NCI-H69 (cell line): ENCODE measurements at places on chromosomes 7 and 10.

GRCh38 chr10:129742742-129743550 is 221.1 kb downstream of the EBF3 start:
- DNase-seq: no peak

- DNase-seq: no peak
Measured at GRCh38 chr7:72674394-72674793, 153.6 kb downstream of the TYW1B start.

DNA sequence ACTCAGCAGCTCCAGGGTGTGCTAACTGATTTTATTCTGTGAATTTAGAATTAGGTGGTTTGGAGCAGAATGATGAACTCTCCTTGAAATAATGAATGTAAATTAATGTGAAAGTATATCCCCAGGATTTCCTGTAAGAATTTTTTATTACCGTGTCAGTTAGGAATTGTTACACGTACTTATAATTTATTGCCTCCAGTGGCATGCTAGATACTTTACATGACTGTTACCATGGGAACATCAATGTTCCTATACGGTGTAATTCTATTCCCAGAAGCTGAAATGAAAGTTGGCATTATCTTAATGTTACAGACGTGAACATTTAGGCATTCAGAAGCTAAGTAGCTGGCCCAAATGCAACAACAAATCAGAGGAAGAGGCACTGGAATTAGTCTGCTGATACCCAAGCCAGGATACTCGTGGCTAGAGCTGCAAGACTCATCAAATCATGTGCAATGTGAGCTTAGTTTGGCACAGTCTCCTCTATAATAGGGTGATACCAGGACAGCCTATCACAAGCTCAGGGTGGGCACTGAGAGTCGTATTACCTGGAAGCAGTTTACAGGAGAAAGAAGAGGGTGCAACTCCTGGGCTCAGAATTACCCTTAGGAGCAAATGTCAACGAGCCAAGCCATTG is 30.0 kb upstream of the PRKAR2B start:
- DNase-seq: no peak

- no peak for DNase-seq
Measured at GRCh38 chr10:97590082-97590747, 694 bp downstream of the C10orf62 start.

DNA sequence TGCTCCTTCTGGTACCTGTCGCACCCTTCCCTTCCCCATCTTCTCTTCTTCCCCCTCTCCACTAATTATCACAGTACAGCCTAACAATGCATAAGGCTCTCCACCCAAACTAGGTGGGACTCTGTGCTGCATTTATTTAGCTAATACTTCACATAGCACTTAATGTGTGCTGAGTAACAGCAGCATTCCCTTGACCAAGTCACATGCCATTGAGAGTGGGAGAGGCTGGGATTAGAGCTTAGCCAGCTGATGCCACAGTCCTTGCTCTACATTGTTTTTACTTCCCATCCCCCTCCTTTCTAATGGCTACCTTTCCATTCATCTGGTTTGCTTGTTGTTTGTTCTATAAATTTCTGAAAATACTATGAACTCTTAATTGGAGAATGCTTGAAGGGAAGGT is 426.9 kb downstream of the LRMDA start:
- no peak for DNase-seq

GRCh38 chr10:71045936-71046335 is 157.6 kb upstream of the PCBD1 start:
- no peak for DNase-seq

DNA sequence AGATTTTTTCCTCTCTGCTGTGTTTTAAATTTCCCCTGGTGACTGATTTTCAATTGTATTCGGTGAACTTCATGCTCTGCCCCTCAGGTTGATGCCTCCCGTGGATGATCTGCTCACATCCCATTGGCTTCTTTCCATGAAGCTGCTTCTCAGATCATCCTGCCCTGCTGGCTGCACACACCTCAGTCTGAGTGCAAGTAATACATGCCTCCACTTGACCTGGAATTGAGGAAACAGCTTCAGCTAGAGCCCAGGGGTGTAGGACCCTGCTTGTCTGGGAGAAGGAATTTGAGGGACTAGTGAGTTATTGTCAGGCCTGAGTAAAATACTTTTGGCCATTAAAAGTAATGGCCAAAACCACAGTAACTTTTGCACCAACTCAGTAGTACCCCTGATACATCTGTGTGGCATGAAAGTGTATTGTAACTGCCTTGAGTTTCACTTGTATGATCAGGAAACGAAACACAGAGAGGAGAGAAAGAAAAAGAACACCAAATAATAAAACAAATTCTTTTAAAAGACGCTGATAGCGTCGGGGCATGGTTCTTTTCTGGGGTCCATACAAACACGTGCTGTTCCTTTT is 49.4 kb downstream of the SPAM1 start:
- DNase-seq: no peak

- DNase-seq: no peak
Measured at GRCh38 chr10:43524434-43525247, 49.8 kb downstream of the ZNF239 start.

DNA sequence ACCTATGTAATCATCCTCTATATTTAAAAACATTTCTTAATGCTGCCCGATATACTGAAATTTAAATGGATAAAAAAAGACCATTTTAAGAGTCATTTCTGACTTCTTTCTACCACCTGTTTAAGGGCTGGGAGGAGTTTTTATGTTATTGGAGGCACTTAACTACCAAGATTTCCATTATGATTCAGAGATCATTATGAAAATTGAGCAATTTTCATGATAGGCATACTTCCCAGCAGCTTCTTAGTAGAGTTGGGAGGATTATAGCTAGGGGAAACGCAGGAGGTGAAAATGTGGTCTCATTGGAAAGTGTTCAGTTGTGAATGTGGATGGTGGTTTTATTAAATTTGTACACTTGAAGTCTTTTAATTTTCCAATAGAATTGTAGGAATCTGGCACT is 28.4 kb upstream of the FAM204A start:
- peak; percentile 65 for DNase-seq

- DNase-seq: no peak
Measured at GRCh38 chr7:116991233-116991632, 37.9 kb downstream of the ST7 start.

GRCh38 chr7:140192176-140192575 is 15.4 kb upstream of the KDM7A start:
- no peak for DNase-seq

DNA sequence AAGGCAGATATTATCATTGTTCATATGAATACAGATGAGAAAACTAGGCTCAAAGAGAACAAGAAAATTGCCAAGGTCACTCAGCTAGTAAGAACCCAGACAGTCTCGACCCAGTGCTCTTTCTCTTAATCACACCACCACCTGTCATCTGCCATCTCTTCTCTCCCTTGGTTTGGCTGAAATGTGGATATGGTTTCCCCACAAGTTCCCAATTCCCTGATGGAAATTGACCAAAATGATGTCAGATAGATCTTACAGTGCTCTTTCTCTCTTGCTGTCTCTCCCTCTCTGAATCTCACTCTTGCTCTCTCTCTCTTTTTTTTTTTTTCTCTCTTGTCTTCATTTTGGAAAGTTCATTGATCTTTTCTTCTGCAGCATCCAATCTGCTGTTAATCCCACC is 9.1 kb downstream of the C10orf90 start:
- no peak for DNase-seq

GRCh38 chr7:95899919-95900513 is 127.7 kb downstream of the DYNC1I1 start:
- DNase-seq: no peak

DNA sequence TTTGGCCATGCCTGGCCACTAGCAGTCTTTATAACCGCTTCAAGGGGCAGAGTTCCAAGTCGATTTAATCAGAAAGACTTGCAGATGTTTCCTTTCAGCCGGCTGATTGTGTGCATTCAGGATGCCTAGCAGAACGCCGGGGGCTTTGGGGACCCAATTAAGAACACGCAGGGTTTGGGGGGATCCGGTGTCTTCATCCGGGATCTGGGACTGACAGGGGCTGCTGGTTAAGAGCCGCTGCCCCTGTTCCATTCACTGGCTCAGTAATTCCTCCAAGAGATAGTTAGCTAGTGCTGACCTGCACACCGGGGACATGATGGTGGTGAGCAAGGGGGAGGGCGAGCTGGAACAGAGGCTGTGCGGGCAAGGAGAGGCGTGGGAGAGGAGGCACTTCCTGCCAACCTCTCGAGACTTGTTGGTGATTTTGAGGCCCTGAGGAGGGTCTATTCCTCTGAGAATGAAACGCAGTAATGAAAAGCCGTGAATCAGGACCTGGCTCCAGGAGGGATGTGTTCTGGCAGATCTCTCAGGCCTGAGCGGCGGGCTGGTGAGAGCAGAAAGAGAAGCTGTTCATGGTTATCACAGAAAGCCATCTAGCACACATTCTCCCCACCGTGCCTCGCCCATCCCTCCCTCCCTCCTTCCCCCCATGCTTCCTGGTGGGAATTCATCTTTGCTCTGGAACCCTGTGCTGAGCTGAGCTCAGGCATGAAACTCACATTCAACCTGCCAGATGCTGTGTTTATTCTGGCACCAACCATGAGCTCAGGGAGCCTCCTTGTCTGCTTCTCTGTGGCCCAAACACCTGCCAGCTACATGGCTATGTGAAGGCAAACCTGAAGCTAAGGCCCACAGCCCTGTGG is 152.0 kb downstream of the CCDC3 start:
- DNase-seq: peak; percentile 54

- DNase-seq: no peak
Measured at GRCh38 chr7:158847451-158847866, 8.9 kb upstream of the DYNC2I1 start.

DNA sequence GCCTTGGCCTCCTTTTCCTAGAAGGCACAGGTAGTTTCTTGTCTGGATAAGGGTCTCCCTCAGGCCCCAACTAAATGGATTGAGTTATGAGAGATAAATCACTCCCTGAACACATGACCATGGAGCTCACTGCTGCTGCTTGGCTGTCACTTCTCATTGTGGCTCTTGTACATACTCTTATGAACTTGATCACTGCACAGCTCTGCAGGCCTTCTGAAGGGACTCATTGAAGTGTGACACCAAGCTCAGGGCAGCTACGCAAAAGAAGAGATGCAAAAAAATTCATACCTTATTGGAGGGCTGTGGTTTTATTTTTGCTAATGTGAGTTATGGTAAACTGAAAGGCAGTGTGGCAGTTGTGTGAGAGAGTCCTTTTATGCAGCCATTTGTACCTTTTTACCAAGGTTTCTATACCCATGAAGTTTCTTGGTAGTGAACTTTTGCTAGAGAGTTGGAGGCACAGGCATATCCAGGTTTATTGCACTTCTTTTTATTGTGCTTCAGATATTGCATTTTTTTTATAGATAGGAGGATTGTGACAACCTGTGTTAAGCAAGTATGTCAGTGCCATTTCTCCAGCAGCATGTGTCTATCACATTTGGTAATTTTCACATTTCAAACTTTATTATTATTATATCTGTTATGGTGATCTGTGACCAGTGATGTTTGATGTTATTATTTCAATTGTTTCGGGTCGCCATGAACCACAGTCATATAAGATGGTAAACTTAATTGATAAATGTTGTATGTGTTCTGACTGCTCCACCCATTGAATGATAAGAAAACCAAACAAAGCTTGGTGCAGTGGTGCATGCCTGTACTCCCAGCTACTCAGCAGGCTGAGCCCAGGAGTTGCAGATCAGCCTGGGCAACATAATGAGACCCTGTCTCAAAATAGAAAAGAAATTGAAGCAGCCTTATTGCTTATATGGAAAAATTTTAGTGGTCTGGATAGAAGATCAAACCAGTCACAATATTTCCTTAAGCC is 100.6 kb downstream of the LRRC4 start:
- DNase-seq: no peak

DNA sequence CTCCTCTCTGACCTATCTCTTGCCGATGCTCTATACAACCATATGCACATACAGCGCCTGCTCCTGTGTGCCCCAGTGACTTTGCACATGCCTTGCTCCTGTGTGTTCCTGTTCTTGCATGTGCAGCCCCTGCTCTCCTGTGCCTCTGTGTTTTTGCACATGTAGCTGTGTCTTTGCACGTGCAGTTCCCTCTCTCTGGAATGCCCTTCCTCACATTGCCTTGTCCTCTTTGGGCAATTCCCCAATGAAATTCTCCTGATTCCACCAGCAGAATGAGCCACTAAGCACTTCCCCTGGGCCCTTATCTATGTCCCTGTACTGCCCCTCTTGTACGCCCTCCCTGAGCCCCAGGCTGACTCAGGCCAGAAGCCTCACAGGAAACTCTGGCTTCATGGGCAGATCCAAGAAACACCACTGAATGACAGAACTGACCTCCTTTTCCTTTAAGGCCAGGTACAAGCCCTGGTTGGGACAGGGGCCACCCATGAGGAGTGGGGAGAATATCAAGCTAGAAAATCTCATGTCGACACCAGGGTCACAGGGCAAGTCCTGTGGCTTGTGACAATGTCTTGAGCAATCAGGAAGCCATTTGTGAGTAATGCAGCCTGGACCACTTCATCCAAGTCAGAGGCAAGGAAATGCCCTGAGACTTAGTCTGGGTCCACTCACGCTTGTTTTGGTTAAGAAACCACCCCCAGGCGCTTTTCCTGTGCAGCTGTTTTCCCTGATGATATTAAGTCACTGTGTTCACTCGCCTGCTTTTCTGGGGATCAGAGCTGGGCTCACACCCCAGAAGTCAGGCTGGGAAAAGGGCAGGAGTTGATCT is 1.9 kb upstream of the ARHGAP22 start:
- no peak for DNase-seq

DNA sequence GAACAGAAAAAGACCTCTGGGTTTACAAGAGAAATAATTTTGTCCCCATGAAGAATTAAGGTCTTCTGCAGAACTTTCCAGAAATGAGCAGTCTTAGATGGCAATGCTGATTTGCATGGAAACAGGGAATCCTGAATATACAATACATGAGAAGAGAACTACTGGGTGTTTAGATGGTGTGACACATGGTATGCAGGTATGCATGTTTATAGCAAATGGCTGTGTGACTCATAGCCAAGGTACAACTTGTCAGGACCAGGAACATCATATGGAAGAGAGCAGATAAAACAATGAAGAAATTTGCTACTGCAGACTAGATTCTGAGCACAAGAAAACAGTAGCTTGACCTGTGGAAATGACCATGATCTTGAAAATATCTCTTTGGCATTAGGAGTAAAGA is 907.8 kb downstream of the GATA3 start:
- no peak for DNase-seq

GRCh38 chr7:39950473-39951225 is 593 bp downstream of the CDK13 start:
- DNase-seq: peak; percentile 79
